Kidney glomerular epithelial cell (primary cell): ENCODE measurements at places on chromosomes 2 and 18.

DNA sequence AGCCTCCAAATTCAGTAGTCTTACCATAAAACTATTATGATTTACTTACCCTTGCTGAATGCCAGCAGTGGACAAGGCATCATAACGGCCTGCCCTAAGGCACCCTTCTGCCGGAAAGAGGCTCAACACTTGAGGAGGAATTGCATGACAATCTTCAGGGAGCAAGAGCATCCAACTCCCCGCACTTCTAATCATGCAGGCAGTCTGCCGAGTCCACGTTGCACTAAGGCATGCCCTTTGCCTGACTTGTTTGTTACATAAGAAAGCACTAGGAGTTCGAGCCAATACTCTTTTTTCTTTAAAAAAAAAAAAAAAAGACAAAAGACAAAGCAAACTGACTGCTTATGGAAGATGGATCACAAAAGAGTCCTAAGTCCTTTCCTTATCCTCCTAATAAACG lies 17.9 kb upstream of the SPTBN1 start:
- DNase-seq: no peak

- no peak for DNase-seq
Measured at GRCh38 chr2:133262893-133263292, 305.4 kb downstream of the NCKAP5 start.

DNA sequence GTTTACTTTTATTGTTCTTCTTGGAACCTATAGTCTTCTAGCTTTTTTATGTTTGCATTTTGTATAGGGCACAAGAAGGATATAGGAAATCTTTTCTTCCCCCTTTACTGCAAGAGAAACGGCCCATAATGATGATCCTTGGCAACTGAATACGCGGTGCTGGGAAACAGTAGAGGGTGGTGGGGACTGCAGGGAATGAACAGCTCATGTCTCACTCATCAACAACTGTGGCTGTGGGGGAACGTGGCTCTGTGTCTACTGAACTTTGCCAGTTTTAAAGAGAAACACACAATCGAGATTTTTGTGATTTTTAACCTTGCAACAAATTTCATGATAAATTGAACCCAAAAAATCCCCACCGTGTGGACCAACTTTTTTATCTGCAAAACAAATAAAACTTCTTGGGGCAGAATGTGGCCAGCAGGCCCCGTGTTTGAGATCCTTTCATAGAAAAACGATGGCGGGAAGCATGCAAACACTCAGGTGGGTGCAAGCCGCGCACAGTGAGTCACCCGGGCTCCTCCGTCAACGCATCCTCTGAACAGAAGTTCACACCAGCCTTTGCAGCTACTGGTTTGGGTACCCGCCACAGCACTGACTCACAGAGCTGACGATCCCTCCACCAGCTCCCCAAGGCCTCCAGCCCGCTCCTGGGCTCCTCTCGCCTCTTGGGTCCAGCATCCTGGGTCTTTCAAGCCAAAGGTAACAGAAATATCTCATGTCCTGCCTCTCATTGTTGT lies 149.3 kb downstream of the COL6A3 start:
- no peak for DNase-seq

DNA sequence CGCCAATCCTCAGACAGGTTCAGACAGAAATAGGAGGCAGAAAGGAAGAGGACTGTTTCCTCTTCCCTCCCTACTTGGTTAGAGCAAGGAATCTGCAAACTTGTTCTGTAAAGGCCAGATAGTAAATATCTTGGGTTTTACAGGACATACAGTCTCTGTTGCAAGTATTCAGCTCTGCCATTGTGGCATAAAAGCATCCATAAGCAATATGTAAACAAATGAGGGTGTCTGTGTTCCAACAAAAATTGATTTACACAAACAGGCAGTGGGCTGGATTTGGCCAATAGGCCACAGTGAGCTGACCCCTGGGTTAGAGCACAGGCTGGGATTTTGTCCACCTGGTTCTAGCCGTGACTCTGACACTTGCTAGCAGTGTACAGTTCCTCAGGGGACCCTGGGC lies 89.4 kb downstream of the NRP2 start:
- no peak for DNase-seq

GRCh38 chr2:133416736-133417135 lies 151.5 kb downstream of the NCKAP5 start:
- DNase-seq: no peak

DNA sequence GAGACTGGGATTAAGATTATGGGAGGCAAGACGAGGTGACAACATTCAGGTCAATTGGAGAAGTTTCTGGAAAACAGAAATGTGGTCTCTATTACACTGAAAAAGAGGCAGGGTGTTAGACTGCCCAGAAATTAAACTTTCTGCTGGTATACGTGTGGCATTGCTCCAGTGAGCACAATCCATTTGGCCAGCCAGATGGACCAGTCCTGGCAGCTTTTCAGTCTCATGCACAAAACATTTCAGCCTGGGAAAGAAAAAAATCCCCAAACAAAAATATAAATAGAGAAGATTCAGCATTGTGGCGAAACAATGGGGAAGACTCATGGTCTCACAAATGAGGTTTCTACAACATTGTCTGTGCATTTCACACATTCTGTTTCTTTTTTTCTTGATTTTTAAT lies 113.9 kb downstream of the HNMT start:
- DNase-seq: no peak

- no peak for DNase-seq
Measured at GRCh38 chr2:28484835-28485234, 11.0 kb upstream of the PLB1 start.

DNA sequence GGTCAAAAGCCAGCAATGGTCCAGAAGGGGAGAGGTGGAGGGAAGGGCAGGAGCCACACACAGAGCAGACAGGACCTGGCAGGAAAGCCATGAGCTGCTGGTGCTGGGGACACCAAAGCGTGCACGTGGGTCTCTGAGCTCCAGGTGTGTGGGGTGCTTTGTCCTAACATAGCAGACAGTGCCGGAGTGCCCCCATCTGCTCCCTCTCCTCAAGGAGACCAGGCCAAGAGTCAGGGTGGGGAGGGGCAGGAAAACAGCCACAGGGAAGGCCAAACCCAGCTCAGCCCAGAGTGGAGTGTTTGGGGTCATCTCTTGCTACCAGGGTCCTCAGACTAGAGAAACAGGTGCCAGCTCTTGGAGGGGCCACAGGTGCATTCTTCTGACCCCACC lies 4.2 kb upstream of the GPC1 start:
- DNase-seq: no peak

DNA sequence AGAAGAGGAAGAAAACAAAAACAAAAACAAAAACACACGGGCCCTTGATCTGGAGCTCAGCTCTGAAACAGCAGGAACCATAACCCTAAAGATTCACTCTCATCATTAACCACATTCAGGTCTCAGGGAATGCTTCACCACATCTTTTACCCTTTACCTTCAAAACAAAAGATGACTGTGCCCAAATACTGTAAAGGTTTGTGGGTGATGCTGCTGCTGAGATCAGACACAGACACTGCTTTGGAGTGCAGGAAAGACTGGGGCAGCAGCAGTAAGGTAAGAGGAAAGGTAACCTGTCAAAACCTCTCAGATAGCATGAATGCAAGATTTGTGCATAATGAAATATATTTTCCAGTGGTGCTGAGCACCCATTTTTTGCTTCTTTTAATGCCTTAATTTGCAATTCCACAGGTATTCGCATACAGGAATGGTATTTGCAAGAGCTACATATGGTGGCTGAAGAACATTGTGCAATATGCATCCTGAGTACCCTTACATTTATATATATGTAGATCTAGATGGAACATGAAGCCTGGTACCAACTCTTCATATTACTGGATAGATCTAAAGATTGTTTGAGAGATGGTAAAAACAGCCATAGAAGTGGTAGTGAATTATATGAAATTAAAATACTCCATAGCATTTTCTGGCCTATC lies 4.1 kb upstream of the FLACC1 start:
- no peak for DNase-seq

- DNase-seq: no peak
Measured at GRCh38 chr2:238789317-238789806, 58.5 kb upstream of the TWIST2 start.

- no peak for DNase-seq
Measured at GRCh38 chr2:16058256-16058655, 117.9 kb downstream of the MYCN start.
